ENCODE measurements at places on chromosomes 6 and 20.

GRCh38 chr6:53263917-53264316 is 84.8 kb downstream of the ELOVL5 start:
- no peak for DNase-seq

- DNase-seq = no peak
Measured at GRCh38 chr6:158409451-158409850, 97.2 kb downstream of the TULP4 start.

DNA sequence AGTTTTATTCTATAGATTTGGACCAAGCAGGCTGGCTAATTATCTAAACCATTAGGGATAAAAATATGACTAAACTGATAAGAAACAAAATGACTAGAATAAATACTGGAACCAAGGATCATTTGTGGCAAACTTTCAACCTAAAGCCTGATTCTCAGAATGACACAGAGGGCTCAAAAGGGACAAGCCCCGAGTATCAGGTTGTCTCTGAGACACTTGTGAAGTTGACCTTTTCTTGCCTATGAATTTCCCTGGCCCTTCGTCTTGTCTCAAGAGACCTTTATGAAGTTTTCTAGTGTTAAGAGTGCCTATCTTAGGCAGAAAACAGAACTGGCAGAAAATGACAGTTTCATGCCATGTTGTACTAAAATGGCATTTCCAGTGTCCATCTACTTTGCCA is 68.3 kb downstream of the IMPG1 start:
- DNase-seq = no peak

GRCh38 chr6:16473184-16473907 is 235.0 kb downstream of the GMPR start:
- DNase-seq = no peak

- no peak for DNase-seq
Measured at GRCh38 chr20:12467758-12468157, 541.0 kb upstream of the SPTLC3 start.

- no peak for DNase-seq
Measured at GRCh38 chr6:134057478-134057877, 5.1 kb upstream of the SLC2A12 start.

- DNase-seq = no peak
Measured at GRCh38 chr6:42427871-42428270, 23.9 kb downstream of the TRERF1 start.

GRCh38 chr20:34774886-34775285 is 50.6 kb downstream of the NCOA6 start:
- DNase-seq = no peak

GRCh38 chr6:45003387-45003786 is 324.7 kb upstream of the RUNX2 start:
- DNase-seq = no peak

- no peak for DNase-seq
Measured at GRCh38 chr20:63930971-63931553, 25.2 kb downstream of the UCKL1 start.

DNA sequence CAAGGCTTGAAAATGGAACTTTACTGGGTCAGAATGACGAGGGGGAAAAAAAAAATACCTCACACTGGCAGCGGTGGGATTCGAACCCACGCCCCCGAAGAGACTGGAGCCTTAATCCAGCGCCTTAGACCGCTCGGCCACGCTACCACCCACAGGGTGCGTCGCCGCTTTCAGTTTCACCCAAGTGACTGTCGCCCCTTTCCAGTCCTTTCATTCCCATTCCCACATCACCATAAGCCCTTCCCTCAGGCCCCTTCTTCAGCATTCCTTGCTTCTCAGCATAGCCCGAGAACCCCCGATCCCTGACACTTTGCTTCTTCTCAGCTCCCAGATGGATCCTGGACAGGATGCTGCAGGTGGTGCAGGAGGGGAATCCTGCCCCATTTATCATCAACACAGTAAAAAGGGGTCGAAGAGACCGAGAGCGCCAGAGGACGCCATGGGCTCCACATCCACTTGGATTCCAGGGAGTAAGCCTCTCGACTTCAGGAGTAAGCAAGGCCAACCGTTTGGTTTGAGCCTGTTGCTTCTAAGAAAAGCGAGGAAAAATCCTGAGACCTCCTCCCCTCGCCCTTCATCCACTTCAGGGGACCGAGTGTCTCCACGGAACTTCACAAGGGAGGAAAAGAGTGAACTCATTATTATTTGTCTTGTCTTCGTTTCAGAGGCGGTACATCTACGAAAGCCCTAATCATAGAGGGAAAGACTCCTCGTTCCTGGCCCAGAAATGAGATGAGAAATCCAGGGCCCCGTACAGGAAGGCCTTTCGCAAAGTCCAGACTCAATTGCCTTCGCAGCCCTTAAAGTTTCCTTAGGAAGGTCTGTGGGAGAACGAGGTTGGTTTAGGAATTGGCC is 20.0 kb upstream of the TRIM27 start:
- peak; percentile 40 for DNase-seq

- no peak for DNase-seq
Measured at GRCh38 chr6:155645325-155645724, 189.7 kb upstream of the NOX3 start.

- no peak for DNase-seq
Measured at GRCh38 chr6:76984572-76984971, 478.7 kb downstream of the HTR1B start.

DNA sequence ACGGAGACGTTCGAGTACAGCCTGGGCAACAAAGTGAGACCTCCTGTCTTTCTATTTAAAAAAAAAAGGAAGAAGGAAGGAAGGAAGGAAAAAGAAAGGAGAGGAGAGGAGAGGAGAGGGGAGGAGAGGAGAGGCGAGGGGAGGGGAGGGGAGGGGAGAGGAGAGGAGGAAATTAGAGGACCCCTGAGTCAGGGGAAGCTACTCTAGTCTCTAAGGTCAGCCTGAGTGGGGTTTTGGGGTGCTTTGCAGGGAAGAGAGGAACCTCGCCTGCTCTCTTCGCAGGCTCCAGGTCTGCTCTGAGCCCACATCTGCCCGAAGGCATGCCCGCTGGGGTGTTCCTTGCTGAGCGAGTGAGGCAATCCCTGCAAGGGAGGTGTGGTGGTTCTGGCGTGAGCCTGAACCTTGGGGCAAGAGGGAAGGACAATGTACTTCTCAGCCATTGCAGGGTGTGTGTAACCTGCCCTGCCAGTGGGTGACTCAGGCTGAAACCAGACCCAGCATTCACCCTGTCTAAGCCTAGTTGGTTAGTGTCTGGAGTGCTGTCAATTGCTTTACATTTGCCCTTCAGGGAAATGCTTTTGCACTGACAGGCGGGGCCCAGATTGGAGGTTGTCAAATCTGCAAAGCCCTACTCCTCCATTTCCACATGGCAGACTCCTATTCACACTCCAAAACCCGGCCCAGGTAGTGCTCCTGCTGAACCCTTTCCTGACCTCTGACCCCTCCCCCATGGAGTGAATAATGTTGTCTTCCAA is 15.3 kb upstream of the MMP9 start:
- no peak for DNase-seq

GRCh38 chr20:14829906-14830305 is 492.5 kb upstream of the FLRT3 start:
- DNase-seq = no peak

DNA sequence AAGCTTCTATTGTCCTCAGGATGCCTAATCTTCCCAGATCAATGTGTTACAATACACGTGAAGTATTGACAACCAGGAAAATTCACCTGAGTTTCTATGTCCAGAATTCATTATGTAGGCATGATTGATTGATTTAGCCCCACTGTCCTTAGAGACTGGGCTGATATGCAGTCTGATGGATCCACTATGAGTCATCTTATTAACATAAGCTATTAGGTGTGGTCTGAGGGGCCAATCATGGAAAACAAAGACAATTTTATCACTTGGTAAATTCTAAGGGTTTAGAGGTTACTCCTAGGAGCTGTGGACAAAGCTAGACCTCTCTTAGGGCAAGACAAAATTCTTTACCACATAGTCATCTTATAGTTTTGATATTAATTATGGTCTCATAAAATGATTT is 41.3 kb upstream of the SLC35B3 start:
- no peak for DNase-seq

All from activated effector memory CD4-positive, alpha-beta T cell treated with Interleukin-2 at 50 U/mL for 16 hours (primary cell).